DMS153 (cell line): ENCODE measurements at places on chromosomes 4 and X.

GRCh38 chr4:41324861-41325260, 68.1 kb downstream of the UCHL1 start:
- DNase-seq, result no peak

DNA sequence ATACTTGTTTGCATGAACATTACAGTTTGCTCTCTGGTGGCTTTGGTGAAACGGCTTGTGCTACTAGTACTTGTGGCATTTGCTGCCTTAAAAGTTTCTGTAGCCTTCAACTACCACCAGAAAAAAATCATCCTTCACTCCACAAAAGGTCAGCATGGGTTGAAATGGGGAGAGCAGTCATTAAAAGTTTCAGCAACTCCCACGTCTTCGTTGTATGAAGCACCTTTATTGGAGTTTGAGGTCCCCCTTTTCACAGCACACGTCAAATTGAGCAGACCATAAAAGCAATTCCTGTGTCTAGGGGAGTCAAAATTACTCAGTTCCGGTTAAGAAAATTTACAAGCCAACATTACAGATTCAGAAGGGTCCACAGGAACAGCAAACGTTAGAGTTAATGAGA, 23.0 kb upstream of the CCNA2 start:
- no peak for DNase-seq

DNA sequence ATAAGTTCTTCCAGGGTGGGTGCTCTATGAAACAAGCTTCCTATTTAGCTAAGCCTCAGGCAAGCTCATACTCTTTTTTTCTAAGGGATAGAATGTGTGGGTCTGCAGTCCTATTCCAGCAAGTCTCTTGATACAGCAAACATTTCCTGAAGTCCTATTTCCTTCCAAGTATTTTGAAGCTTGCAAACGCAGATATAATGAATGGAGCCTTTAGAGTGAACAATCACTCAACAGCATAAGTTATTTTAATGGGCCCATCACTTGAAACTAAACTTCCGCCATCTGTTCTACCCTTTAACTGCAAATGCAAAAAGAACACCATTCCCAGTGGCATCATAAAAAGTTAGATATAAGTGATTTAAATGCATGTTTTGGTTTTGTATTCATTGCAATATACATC, 108.3 kb upstream of the TAPT1 start:
- no peak for DNase-seq

GRCh38 chr4:65399084-65399483, 271.2 kb downstream of the EPHA5 start:
- no peak for DNase-seq

DNA sequence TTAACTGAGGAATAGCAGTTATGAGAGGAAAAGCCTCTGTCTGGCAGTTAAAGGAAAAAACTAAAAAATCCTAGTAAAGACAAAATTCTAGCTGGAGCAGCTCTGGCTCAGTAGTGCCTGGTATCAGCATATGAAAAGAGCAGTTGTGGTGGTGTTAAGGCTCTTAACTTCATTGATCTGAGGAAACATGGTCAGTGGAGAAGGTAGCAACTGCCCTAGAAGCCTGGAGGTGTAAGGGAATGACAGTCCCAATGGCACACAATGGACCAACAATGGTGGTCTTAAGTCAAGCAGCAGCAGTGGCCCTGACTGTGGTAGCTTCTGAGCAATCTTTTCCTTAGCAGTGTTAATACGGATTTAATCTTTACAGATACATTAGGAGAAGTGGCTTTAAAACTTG, 189.6 kb upstream of the POF1B start:
- DNase-seq, result no peak

- no peak for DNase-seq
Measured at GRCh38 chr4:119585771-119586170, 42.8 kb downstream of the PDE5A start.

- no peak for DNase-seq
Measured at GRCh38 chr4:5203309-5203992, 152.2 kb downstream of the STK32B start.

- DNase-seq, result no peak
Measured at GRCh38 chr4:134126000-134126560, 75.5 kb downstream of the PABPC4L start.

DNA sequence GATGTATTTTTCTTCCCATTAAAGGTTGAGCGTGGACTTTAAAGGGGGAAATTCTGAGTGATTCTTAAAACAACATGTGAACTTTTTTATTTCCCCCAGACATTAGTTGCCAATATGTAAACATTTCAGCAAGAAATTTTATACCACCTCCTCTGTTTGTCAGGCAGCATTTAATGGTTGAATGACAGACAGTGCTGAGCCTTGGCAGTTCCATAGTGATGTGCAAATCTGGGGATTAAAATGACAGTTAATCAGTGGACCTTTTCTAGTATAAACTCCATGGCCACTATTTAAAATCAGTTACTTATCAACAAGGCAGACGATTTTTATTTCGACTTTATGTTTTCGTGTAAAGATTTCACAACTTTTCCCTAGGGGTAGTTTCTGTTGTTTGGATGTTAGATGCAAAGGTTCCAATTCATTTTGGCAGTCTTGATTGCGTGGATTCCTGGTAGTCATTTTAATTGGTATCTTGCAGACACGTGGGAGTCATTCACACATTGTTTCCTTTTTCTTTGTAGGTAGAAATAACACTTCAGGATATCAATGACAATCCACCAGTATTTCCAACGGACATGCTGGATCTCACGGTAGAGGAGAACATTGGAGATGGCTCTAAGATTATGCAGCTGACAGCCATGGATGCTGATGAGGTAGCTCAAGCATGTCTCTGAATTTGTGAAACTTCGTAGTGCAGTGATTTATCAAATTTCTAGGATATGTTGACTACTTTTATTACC, 83.7 kb downstream of the FAT4 start:
- no peak for DNase-seq

GRCh38 chr4:20046931-20047677, 204.6 kb upstream of the SLIT2 start:
- no peak for DNase-seq

DNA sequence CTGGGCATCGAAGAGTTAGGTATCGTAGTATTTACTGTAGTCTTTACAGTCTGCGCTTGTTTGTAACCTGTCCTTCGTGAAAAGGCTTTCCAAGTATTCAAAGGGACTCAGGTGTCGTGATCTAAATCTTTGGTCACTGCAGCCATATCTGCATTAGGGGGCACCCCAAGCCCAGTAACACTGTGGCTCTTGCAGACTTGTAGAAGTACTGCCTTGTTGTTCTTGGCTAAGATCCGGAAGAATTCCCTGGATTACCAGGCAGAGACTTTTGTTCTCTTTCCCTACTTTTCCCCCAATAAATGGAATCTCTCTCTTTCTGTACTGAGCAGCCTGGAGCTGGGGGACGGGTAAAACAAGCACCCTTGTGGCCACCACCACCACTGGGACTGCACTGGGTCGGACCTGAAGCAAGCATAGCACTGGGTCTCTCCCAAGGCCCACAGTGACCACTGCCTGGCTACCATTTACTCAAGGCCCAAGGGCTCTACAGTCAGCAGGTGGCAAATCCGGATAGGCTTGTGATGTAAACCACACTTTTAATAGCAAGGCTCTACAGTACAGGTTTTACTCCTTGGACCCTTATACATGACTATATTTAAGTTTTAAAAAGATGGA, 12.0 kb downstream of the CXorf58 start:
- DNase-seq, result no peak

DNA sequence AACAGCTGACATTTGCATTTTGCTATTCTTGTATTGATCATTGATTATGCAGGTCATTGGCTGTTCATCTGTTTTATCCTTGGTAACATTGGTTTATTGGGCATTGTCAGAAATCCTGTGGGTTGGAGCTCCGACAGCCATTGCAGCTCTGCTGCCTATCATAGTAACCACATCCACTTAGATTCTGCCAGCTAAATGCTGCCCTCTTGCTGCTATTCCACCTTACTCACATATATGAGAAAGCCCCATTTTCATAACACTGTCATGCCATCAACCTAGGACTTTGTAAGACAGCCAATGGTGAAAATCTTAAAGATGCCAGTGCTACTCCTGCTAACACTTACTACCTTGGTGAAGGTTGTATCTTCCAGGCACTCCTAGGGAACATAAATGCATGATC, 187.3 kb upstream of the CXCL13 start:
- DNase-seq, result no peak

GRCh38 chr4:186105647-186106321, 1.3 kb downstream of the FAM149A start:
- DNase-seq, result no peak

GRCh38 chr4:1179089-1179441, 6.7 kb upstream of the SPON2 start:
- DNase-seq, result no peak

GRCh38 chr4:35052546-35052945, 1191.8 kb downstream of the ARAP2 start:
- DNase-seq, result no peak

GRCh38 chr4:4541040-4541631, 712 bp downstream of the STX18 start:
- DNase-seq, result no peak

DNA sequence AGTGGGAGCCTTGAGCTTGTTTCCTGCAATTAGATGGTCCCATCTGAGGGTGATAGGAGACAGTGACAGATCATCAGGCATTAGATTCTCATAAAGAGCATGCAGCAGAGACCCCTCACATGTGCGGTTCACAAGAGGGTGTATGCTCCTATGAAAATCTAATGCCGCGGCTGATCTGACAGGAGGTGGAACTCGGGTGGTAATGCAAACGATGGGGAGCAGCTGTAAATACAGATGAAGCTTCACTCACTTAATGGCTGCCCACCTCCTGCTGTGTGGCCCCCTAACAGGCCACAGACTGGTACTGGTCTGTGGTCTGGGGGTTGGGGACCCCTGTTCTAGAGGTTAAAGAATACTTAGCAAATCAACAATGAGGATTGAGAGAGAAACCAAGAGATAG, 201.5 kb upstream of the PITX2 start:
- DNase-seq, result no peak

GRCh38 chr4:8052160-8052691, 106.4 kb downstream of the ABLIM2 start:
- no peak for DNase-seq

GRCh38 chr4:93359586-93359985, 469.0 kb upstream of the ATOH1 start:
- DNase-seq, result peak; percentile 11

DNA sequence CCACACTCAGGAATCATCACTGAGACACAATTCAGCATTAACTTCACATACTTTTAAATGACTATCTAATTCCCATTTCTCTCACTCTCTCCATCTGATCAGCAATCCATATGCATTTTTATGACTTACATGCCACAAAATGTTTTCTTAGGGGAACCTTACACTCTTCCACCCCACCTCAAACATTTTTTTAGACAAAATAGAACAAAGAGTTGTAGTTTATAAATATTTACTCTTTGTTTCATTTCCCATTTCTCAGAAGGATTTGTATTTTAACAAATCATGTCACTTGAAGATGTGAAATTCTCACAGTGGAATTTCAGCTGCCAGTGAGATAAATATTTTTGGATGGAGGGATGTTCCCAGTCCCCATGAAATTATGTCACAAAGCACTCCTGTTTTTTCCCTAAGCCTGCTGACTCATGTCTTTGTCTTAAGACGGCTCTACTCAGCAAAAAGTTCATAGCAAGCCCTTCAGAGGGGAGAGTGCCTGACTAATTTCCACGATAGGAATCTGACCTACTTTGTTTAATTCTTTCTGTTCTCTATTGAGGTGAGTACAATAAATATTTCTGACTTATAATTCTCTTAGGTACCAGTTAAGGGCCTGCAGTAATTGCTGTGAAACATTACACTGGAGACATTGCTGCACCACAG, 257.7 kb downstream of the THOC2 start:
- DNase-seq, result no peak

- DNase-seq, result no peak
Measured at GRCh38 chr4:94744850-94745249, 12.9 kb upstream of the BMPR1B start.

GRCh38 chr4:3388471-3389232, 53.1 kb upstream of the HGFAC start:
- no peak for DNase-seq

- no peak for DNase-seq
Measured at GRCh38 chr4:163542275-163542674, 47.8 kb downstream of the TMA16 start.

DNA sequence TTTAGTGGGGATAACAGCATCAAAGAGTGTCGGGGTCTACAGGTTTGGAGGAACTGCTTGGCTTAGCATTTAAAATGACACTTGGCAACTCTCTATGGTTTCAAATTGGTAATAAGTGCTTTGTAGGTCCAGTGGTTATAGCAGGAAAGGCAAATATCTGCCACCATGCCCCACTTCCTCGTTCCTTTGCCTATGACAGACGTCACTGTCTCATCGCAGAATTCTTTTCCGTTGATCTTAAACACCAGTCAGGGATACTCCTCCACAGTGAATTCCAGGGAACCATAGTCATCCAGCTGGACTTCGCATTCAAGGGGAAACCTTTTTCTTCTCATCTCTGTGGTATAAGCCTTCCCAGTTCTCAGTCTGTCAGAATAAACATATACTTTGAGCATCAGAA, 319.1 kb downstream of the GPAT3 start:
- DNase-seq, result no peak

- peak; percentile 45 for DNase-seq
Measured at GRCh38 chr4:105061136-105061696, 85.5 kb upstream of the TET2 start.

DNA sequence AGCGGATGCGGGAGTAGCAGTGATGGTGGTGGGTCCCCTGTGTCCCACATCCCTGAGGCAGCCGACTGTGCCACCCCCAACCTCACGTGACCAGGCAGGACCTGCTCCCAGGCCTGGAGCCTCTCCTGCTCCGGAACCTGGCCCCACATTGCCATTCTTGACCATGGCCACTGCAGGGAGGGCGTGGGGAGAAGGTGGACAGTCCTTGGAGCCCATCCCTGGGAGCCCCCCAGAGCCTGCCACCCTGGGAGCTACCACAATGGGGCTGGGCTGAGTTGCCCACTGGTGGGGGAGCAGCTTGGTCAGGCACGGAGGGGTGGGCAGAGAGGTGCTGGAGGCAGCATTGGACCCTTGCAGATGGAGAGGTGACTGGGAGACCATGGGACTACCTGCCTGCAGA, 36.8 kb downstream of the TMPRSS11A start:
- DNase-seq, result no peak

DNA sequence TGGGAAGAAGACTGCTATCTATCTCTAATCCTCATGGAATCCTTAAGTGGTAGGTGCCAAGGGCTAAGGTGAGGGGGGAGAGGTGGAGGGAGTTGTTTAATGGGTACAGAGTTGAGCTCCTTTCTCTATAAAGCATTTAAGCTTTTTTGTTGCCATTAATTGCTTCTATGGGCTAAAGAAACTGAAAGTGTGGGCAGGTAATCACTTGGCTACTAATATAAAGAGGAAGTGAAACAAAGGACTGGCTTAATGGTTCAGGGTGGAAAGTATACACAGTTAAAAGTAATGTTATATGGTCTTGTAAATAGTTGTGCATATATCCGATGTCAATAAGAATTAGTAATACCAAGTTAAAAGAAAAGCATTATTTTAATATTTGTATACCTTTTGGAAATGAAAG, 83.9 kb downstream of the POLA1 start:
- DNase-seq, result no peak

DNA sequence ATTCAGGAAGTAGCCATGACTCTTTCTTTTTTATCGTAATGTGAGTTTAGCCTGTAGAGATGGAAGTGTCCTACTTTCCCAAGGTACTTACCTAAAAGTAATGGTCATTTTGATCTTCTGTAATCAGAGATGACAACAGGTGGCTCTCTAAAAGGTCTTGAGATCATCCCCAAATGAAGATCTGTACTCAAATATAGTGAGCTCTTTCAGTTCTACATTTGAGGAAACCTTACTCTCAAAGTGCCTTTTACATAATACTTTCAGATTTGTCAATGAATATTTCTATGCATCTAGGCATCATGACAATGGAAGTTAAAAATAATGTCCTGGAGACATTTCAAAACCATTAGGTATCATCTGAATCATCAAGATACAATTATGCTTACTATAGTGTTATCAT, 17.2 kb upstream of the MND1 start:
- no peak for DNase-seq
